ENCODE measurements at places on chromosomes 2 and 18.

GRCh38 chr2:144546933-144547332 lies 27.0 kb upstream of the ZEB2 start:
- no peak for DNase-seq

- no peak for DNase-seq
Observed at GRCh38 chr2:104448661-104449440, 405.1 kb upstream of the POU3F3 start.

DNA sequence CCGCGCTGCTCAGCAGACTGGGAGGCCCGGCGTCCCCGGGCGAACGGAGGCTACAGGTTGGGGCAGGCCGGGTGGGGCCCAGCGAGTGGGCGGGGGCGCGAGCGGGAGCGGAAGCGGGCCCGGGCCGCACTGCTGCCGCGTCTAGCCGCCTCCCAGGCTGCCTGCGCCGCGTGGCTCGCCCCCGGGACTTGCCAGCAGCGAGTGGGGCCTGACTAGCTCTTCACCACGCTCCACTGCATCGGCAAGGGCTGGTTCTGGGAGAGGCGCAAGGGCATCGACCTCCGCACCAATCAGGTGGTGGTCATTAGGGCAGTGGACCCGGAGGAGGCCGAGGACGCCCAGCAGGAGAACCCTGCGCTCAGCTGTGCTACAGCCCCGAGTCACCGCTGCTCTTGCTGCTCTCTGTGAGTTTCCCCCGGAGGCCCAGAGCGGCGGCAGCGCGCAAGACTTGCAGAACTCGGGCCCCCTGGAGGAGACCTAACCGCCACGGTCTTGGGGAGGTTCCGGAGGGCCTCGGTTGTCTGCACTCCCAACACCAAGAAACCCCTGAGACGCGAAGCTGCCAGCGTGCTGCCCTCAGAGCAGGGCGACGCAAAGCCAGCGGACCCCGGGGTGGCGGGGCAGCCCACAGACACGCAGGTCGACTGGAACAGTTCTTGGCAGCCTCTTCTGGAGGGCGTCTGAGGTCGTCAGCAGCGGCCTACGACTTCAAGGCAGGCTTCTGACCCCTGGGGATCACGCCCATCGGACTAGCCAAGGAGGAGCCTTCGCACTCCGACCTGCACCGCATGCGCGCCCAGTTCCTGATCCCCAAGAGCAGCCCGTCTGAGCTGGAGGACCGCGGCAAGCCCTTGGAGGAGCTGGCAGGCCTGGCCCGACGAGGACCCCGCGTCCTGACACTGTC lies 27.2 kb upstream of the PTPN2 start:
- no peak for DNase-seq

GRCh38 chr18:80197528-80197927 lies 49.8 kb downstream of the PARD6G start:
- no peak for DNase-seq

- no peak for DNase-seq
Observed at GRCh38 chr2:178070824-178071223, 1.8 kb downstream of the PDE11A start.

DNA sequence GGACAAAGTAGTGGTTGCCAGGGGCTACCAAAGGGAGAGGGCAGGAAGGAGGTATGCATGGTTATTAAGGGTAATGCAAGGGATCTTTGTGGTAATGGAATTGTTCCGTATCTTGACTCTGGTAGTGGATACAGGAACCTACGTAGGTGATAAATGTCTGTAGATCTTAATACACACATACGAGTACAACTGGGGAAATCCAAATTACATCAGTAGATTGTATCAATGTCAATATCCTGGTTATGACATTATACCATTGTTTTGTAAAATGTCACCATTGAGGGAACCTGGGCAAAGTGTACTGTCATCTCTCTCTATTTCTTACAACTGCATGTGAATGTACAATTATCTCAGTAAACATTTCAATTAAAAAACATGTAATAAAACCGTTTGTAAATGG lies 56.2 kb downstream of the ALPK2 start:
- DNase-seq, result no peak

DNA sequence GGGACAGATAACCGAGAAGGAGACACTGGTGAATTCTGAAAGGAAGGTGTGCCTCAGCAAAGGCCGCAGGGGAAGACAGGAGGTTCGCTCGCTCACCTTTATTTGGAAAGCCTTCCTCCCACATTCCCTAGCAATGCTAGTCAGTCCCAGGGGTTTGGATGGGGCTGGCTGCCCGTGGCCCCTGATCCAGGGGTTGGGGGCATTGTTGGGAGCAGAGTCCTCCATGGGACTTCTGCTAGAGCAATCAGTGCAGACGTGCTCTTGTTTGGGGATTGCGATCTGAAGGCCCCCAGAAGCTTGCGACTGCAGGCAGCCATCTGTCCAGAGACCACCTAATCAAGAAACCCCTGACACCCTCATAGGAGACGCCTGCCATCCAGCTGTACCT lies 6.0 kb upstream of the CYP27C1 start:
- DNase-seq, result no peak

DNA sequence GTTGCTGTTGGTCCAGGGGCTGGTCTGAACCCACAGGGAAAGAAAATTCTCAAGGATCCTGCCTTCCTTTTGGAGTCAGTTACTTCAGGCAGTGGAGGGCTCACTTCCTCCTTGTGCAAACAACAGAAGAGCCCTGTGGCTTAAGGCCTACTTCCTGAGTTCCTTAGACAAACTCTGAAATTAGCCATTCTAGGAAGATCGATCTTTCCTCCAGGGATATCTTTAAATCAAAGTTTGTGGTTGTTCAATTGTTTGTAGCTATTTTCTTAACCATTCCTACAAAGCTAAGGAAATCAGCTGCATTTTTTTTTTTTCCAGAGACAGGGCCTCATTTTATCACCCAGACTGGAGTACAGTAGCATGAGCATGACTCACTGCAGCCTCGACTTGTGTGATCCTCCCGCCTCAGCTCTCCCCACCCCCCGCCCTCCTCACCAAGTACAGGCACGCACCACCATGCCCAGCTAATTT lies 156.0 kb downstream of the TANC1 start:
- no peak for DNase-seq

DNA sequence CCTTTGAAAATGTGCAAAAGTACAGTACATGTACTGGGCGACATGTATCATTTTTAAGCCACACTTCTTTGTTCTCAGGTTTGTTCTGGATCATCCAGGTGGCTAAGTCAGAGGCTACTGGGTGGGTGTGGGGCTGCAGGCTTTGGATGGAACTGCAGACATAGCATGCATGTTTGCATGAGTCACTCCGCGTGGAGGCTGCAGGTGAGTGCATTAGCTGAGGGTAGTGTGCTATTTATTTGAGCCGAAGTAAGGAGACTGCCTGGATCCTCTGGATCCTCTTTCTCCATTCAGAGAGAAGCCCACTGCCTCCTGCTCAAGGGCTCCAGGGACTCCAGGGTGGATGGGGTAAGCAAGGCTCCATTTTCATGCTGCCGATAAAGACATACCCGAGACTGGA lies 9.4 kb upstream of the NEURL3 start:
- DNase-seq, result no peak

- DNase-seq, result no peak
Observed at GRCh38 chr2:110126086-110126773, 10.6 kb upstream of the MALL start.

GRCh38 chr2:147450661-147451510 lies 393.9 kb upstream of the ACVR2A start:
- DNase-seq, result no peak

DNA sequence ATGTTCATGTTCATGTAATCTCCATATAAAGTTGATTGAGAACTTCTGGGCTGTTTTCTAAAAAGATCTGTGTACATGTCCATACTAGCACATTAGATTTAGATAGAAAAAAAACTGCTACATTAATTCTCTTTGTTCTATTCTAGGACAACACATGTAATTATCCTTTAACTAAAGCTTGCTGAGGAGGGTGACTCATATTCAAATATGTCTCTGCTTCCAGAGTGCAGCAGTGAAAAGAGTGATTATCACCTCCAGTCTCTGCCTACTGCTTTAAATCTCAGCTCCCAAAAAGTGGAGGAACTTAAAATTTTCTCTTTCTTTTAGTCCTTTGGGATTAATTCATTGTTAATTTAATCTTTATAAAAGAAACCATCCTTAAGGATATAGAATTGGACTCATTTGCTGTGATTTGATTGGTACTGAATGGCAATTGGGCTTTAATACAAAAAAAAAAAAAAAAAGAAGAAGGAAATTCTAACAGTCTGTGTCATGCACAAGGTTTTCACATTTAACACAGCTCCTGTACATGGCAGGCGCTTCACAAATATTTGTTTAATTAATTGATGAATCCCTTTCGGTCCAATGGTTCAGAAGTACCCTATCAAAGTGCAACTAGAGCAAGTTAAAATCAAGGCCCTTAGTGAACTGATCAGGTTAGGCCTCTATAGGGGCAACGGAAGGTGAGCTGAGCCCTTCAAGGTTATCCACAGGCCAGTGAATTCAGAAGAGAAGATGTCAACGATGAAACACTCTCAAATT lies 214.0 kb upstream of the KCNJ3 start:
- DNase-seq, result no peak

DNA sequence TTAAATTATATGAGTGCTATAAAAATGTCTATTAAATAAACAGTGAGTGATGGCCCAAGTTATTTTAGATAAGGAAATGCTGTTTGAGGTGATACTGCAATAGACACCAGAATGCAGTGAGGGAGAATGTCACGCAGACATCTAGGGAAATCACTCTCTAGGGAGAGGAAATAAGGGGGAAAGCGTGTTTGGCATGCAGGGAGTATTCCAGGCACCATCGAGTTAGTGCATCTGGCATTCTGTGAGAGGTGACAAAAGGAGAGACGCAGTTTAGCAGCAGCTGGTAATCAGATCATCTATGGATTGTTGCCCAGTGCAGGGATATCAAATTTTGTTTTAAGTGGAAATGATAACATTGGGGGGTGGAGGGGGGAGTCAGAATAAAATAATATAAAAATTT lies 175.4 kb upstream of the NETO1 start:
- no peak for DNase-seq

GRCh38 chr2:119703526-119703925 lies 24.5 kb downstream of the TMEM177 start:
- DNase-seq, result no peak

DNA sequence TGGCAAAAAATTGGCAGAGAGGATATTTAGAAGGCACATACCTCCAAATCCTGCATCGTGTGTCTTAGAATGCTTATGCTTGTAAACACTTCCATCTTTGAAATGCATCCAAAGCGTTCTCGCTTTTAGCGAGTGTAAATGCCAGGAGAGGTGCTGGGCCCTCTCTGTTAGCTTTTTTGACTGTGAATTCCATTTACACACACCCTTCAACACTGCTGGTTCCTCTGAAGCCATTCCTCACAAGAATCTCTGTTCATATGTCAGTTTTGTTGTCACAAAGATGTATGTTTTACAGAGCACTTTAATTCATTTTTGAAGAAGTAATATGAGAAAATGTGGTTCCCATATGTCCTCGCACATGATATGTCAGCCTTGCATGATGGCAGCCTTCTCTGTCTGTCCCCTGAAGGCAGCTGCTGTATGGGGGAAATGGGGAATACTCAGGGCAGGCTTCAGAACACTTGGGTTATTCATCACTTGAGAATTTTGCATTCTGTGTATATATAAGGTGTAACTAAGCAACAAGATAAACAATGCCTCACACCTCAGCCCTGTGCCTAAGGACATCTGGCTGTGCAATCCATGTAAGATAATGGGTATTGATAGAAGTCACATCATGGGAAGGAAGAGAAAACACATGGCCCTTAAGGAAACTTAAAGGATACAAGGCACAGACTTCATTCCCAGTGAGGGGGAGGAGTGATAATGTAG lies 52.3 kb downstream of the RAB27B start:
- DNase-seq, result no peak

- no peak for DNase-seq
Observed at GRCh38 chr2:233100192-233100998, 40.3 kb downstream of the INPP5D start.

DNA sequence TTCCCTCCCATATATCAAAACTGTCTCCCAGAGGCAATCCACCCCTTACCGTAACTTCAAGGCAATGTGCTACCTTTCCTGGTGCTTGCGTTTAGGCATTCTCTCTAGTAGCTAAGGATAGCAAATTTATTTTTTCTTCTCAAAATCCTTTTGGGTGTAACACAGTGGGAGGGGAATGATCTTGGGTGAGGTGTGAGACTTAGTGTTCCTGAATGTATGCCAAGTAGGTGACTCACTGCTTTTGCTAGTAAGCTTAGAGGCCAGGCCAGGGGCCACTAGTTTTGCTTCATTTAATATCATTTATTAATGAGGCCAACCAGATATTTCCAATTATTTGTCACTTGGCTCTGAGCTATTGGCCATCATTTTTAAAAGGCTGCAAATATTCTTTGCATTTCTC lies 135.5 kb downstream of the NAPG start:
- no peak for DNase-seq

DNA sequence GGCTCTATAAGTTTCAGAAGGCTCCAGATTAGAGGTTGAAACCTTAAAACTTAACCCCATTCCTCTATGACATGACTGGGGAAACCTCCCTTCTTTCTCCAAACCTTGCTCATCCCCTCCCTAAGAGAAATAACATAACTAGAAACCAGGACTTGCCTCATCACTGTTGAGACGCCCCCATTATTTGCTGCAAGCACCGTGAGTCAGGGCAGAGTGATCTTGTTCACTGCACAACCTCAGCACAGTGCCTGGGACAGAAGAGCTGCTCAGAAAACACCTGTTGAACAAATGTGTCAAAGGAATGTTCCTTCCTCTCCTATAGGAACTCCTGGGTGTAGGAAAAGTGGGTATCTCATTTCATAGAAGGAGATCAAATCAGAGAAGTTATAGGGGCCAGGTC lies 132.7 kb upstream of the CTAGE1 start:
- no peak for DNase-seq

DNA sequence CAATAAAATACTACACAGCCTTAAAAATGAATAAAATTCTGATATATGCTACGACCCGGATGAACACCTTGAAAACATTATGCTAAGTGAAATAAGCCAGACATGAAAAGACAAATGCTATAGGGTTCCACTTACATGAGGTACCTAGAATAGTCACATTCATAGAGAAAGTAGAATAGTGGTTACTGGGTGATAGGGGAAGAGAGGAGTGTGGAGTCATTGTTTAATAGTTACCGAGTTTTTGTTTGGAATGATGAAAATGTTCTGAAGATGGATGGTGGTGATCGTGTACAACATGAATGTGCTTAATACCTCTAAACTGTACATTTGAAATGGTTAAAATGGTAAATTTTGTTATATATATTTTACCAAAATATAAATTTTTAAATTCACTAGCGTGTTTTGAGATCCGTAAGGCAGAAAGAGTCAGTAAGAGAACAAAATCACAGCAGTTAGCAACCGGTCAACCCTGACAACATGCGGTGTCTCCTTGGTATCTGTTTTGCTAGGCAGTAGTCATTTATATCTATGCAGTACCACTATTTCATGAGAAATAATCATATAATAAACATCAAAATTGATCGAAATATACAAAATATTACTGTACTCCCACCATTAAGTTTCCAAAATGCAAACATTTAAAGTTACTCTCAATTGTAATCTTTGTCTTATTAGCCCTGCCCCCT lies 11.1 kb downstream of the SCN9A start:
- no peak for DNase-seq

DNA sequence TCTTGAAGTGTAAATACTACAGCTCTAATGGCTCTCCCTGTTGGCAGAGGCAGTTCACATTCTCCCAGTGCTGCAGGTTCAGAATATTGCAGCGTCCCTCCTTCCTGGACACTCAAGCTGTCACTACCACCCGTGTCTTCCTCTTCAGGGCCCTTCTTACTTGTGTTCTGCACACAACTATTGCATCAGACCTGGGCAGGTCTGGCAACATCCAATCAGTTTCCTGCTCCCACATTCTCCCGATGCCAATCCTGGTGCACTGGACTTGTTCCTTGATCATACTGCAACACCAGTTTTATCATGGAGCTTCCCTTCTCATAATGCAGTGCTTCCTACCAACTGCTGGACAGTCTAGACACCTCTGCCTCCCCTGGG lies 161.5 kb downstream of the CAPN13 start:
- DNase-seq, result no peak

GRCh38 chr2:30150786-30151185 lies 4.0 kb downstream of the YPEL5 start:
- DNase-seq, result no peak

Data from left renal pelvis (tissue), 4 donors.